SJCRH30 (cell line): ENCODE measurements at places on chromosomes 3 and 15.
A peak's percentile ranks its signal among the peaks of the same experiment; 100 is the strongest.

- DNase-seq: no peak
Observed at GRCh38 chr3:46075816-46076215, 48.5 kb upstream of the XCR1 start.

DNA sequence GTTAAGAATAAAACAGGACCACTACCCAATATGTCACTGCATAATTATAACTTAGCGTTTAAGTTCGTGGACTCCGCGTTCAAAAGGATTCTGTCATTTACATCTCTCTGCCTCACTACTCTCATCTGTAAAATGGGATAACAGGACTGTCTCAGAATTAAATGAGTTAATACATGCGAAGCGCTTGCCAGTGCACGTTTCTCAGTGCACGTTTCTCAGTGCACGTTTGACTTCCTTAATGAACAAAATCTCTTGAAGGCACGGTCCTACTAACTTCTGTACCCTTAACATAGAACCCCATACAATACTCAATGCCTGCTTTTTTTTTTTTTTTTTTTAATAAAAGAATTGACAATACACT, 499 bp downstream of the RABL3 start:
- no peak for DNase-seq

DNA sequence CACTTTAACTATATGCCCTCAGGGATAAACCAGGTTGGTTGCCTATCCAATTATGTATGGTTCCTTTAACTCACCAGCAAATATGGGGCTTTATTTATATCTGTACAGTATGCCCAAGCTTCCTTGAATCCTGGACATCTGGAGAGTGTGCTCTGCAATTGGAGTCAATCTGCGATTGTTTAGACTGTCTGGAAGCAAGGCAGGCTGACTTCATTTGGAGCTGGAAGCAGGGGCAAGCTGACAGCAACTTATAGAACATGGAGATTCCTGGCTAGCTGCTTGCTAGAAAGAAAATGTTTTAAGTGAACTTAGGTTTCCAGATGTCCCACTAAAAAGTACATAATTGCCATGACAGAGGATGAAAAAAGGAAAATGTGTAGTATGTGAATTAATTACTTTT, 63.7 kb upstream of the TPRG1 start:
- DNase-seq: no peak

DNA sequence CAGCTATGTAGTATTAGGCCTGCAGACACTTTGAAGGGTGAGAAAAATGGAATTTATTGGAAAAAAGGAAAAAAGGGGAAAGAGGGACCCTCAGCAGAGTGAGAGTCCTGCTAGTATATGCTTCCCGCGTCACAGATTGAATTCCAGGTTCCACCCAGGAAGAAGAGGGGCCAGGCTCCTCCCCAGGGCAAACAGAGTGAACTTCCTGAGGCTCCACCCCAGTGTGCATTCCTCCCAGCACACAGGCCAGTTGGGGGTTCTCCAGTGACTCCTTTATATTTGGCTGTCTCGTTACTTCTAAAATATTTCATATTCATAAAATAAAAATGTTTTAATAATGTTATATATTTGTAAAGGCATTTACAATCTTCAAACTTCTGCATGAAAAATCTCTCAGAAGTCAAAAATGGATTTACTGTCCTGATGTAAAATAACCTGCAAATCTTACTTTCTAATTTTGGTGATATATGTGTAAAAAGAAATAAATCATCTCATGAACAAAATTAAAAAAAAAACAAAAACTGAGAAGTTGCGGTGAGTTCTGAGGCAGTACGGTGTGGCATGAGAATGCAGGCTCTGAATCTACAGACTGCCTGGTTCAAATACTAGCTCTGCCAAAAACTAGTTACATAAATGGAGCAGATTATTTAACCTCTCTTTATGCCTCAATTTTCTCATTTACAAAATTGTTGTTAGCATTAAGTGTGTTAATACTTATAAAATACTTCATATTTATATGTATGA, 175.8 kb upstream of the P2RY1 start:
- DNase-seq: no peak

- peak; percentile 36 for DNase-seq
Observed at GRCh38 chr15:68829068-68829467, 8.4 kb upstream of the ANP32A start.

DNA sequence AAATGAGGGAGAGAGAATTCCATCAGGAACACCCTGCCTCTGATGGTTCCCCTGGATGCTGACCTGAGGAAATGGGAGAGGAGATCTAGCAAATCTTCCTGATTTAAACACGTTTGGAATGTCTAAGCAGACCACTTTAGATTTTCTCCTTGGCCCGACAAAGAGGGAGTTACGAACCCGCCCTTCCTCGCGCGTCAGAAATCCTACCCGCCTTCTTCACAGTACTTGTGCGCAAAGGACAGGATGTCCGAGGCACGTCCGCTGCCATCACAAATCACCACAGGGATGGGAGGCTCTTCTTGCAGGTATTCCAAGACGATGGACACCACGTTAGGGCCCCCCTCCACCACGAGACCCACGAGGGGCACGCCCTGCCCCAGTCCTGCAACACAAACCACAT, 38.6 kb downstream of the TRPM1 start:
- no peak for DNase-seq

DNA sequence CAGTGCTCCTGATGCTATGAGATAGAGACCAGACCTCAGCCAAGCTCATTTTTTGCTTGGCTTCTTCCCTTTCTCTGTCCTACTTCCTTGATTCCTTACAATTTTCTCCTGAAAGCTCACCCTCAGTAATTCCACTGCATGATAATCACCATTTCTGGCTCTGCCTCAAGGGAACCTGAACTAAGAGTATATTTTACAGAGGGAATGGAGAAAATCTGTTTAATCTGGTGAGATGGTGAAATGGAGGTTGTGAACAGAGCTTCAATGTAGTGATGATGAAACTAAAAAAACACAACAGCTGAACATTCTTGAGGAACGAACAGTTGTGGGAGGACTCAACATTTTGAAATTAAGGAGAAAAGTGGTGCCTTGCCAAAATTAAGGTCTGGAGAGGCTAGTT, 16.3 kb downstream of the HHLA2 start:
- DNase-seq: no peak
